ENCODE measurements at places on chromosomes 16 and 17. TPM values are rescaled to one million over a fixed set of nuclear protein-coding genes. Genes with fewer than 3 reads are reported as not detected.

DNA sequence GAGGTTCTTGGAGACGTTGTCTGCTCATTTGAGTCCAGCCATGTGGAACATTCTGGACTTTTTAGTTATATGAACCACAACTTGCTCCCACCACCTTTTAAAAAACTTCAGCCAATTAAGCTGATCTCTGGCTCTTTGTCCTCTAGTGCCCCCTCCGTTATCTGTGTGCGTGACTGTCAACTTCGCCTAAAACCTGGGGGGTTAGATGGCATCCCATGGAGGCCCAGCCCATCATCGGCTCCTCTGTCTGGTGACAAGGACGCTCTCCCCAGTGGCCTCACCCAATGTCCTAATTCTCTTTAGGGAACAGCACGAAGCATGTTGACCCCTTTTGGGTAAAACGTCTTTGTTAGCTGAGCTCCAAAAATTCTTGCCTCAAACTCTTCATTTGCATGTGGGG is 341.0 kb upstream of the TNRC6C start:
- no peak for DNase-seq

KRTAP4-6 gene
- polyA plus RNA-seq, result not detected

GRCh38 chr16:14548933-14549788 is 80.9 kb downstream of the PARN start:
- DNase-seq, result no peak

DNA sequence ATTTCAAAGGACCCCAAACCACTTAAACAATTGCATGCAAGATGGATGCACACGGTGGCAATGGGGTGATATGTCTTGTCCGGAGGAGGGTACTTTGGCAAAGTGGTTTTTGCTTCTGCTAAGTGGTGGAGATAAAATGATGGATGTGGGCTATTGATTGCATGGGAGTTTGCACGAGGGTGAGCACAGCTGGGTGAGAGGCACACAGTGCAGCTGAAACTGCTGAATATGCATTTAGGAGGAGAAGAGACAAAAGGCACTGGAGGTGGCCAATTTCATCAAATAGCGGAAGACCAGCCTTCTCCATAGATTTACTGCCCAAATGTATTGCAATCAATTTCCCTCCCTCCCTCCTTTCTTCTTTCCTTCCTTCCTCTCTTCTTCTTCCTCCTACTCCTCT is 414.4 kb upstream of the EEF2KMT start:
- no peak for DNase-seq

DNA sequence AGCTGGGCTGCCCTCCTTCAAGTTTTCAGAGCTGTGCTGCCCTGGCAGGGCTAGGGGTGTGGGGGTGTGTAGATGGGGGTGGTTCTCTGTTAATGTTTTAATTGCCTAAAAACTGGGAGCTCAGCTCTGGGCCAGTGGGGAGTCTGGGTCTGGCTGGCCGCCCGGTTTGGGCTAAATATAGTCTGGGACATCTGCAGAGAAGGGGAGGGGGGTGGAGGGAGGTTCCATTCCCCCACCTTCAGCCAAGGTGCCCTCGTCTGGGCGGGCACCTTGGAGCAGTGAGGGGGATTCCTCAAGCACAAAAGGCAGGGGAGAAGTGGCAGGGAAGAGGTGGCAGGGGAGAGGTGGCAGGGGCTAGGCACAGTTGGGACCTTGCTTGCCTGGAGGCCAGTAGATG is 13.0 kb downstream of the RARA start:
- no peak for DNase-seq

- DNase-seq, result no peak
Measured at GRCh38 chr16:11386791-11387546, 41.7 kb downstream of the RMI2 start.

- DNase-seq, result no peak
Measured at GRCh38 chr17:17152385-17152784, 53.7 kb downstream of the PLD6 start.

DNA sequence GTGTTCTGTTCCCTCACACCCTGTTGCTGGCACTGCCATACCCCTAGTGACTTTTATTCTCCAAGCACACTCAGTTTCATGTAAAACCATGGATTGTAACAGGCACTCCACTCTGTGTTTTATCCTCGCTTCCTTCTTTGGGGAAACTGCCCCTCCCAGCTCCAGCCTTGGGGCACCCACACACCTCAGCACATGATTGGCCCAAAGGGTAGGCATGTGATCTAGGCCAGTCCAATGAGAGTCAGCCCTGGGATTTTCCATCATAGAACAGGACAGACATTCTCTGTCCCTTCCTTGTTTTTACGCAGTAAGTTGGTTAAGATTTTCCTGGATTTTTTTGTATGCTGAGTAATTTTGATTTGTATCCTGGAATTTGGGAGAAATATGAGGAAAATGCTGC is 115.4 kb downstream of the C16orf95 start:
- DNase-seq, result no peak

- DNase-seq, result peak; percentile 25
Measured at GRCh38 chr16:68590201-68590994, 51.3 kb downstream of the ZFP90 start.

DNA sequence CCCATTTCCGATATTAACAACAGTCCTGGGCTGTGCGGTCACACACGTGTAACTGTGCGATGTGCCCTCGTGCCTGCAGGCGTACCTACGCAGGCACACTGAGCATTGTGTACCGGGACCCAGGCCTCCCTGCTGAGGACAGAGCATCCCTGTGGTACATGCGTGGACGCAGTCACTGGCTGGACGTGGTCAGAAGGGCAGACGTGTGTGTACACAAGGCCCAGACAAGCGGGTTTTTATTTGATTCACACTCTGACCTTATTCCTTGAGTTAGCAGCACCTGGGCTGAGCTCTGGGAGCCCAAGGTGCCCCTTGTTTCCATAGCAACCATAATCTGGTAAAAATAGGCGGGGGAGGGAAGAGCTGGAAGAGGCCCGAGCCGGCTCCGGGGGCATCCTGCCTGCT is 19.5 kb downstream of the RAP1GAP2 start:
- DNase-seq, result no peak

AHSP gene
- 23.5 TPM for polyA plus RNA-seq

- DNase-seq, result peak; percentile 78
Measured at GRCh38 chr17:27818401-27819105, 18.2 kb upstream of the NOS2 start.

DNA sequence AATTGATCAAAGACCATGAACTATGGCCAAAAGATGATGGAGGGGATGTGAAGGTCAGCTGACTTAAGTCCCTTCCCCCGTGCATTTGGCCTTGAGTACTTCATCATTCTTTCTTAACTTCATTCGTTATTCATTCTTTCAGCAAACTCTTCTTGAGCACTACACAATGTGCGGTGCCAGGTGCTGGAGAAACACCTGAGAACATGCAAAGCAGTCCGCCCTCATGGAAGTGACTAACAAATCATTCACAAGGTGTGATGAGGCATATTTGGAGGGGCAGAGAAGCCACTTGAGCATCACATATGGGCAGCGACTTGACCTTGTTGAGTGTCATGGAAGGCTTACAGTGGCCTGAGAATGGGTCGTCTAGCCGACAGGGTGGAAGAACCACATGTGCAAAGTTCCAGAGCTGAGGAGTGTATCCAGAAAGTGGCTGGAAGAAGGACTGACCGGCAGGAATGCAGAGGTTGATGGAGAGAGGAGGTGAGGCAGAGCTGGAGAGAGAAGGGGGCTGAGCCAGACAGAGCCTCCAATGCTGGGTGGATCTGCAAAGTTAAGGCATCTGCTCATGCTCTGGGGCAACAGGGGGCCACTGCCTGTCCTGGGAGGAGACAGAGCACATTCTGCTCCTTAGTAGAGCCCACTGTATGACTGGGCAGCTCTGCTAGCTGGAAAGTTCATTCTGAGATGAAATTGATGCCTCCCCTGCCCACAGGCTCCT is 25.1 kb upstream of the EIF1 start:
- DNase-seq, result no peak

DNA sequence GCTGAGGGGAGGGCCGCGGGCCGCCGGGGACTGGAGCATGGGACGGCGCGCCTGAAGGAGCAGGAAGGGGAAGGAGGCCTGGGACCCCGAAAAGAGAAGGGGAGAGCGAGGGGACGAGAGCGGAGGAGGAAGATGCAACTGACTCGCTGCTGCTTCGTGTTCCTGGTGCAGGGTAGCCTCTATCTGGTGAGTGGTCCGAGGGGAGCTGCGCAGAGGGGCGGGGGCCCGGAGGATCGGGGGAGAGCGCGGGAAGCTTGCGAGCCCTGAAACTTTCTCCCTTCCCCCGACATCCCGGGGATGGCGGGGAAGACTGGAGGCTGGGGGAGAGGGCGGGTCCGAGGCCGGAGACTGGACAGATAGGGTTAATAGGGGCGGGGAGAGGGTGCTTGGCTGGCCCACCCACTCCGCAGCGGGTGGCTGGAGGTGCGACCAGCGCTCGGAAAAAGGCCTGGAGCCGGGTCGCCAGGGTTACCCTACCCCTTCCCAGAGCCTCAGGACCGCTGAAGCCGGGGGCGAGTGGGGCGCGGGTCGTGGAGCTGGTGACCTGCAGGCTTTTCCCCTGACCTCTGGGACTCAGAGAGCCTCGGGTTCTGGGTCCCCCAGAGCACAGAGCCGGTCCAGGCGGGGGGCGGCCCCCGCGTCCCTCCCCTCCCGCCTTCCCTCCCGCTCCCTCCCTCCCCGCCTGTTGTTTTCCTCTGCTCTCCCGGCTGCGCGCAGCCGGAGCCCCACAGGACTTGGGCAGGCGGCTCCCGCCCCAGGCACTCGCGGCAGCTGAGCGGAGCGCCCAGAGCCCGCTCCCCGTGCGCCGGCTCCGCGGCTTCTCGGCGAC is 631 bp downstream of the NXPH3 start:
- peak; percentile 87 for DNase-seq

GRCh38 chr16:72924537-72924926 is 123.4 kb downstream of the ZFHX3 start:
- DNase-seq, result no peak

GRCh38 chr16:57022445-57022844 is 33.1 kb downstream of the NLRC5 start:
- no peak for DNase-seq

CEMP1 gene
- 1.9 TPM for polyA plus RNA-seq

DNA sequence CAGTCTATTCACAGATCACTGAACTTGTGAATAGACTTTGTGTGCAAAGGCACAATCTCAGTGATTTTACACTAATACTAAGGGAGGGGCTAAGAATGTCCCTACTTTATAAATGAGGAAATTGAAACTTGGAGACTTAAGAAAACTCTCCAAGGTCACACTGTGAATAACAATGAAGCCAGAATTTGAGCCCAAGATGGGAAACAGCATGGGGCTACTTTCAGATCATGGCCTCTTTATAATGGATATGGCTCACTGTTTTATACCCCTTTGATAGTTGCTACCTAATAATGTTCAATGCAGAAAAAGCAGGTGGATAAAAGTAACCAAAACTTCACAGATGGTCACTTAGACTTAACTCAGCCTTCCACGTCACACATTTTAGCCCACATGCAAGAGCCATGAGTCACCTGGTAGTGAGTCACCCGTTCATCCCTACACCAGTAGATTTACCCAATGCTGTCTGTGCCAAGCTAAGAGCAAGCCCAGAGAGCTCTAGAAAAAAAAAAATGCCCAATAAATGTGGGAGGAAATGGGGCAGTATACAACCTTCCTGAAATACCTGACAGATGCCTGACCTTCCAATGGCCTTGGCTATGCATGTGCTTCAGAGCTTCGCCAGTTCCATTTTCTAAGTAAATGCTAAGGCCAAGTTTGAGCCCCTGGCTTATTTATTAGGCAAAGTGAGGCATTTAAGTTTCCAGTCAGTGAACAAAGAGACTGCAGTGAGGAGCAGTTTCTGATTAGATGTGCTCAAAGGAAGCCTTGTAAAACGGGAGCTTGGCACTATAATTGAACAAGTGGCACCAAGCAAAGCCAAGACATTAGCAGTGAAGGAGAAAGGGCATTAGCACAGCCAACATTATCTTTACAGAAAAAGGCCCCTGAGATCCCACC is 219.7 kb downstream of the TMEM114 start:
- DNase-seq, result no peak

GRCh38 chr17:49121696-49122292 is 10.8 kb upstream of the B4GALNT2 start:
- DNase-seq, result no peak

PRSS33 gene
- not detected for polyA plus RNA-seq

DNA sequence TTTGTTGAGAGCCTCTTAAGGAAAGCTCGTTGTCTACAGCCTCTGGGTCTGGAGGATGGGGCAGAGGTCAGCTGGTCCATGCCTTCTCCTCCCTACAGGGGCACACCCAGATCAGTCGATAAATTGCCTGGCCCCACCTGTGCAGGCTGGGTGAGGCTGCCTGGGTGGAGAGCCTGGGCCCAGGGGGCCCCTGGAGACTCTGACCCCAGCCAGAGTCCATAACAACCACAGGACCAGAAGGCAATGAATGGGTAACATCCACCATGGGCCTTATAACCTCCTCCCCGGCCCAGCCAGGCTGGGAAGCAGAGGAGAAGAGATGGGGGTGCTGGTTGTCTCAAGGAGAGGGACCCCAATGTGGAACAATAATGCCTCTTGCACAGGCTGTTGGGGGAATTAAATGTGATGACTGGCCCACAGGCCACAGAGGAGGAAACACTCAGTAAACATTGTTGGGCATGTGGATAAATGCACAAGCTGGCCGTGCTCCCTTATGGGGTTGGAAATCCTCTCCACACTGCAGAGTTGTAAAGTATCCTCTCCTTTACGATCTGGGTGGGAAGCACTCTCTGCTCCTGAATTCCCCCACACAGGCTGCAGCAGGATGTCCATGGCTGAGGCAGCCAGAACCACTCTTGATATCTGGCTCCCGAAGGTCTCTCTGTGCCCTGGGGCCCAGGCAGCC is 56.7 kb upstream of the TOB1 start:
- no peak for DNase-seq

GPR142 gene
- not detected for polyA plus RNA-seq

- DNase-seq, result no peak
Measured at GRCh38 chr17:78252701-78253635, 21.5 kb downstream of the TMEM235 start.

DNA sequence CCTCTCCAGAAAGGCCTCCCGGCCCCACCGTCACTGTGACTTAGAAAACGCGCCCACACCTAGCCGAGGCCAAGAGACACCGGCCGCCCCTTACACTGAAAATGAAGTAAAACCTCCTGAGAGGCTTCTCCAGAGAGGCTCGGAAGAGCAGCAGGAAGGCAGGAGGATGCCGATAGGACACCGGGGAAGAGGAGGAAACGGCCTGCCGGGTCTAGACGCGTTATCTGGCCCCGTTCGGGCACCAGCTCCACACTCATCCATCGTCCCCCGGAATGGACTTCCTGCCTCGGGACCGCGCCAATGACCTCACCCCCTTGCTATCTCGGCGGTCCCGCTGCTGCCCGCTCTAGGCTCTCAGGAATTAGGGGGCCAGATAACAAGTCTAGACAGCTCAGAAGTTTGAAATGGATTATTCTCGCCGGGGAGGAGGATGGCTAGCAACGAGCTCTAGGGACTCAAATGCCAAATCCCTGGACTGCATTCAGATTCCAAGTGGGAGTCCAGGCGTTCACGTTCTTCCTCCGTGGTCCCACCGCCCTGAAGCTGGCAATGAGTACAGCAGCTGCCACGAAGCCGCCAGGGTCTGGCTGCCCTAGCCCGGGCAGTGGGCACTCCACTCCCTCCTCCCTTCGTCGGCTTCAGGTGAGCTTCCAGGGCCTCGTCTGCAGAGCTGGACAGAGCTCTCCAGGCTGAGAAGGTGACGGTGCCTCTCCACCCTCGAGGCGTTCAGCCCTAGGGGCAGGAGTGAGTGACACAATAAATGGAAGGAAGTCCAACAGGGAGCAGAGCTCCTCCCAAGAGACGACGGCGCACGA is 350.9 kb downstream of the FOXL1 start:
- no peak for DNase-seq

GRCh38 chr16:86690970-86691369 is 112.6 kb downstream of the FOXL1 start:
- no peak for DNase-seq

ALOX12 gene
- polyA plus RNA-seq, result 1.2 TPM

DPEP3 gene
- polyA plus RNA-seq, result 0.33 TPM

STX1B gene
- 1.9 TPM for polyA plus RNA-seq

CBFA2T3 gene
- polyA plus RNA-seq, result 12.3 TPM

GRCh38 chr17:29102741-29103181 is 59.8 kb downstream of the PIPOX start:
- DNase-seq, result no peak

Measured in muscle of back (tissue), 13 donors.